Left ventricle myocardium inferior (tissue), 1 donor: ENCODE measurements at places on chromosomes 11 and 22. TPM values are rescaled to one million over a fixed set of nuclear protein-coding genes. Genes with fewer than 3 reads are reported as not detected.

- DNase-seq: no peak
Observed at GRCh38 chr11:8224711-8225110, 39.0 kb downstream of the LMO1 start.

GRCh38 chr11:114148013-114148382 lies 88.5 kb downstream of the ZBTB16 start:
- no peak for DNase-seq

- no peak for DNase-seq
Observed at GRCh38 chr11:47106798-47107411, 69.8 kb downstream of the ARFGAP2 start.

- no peak for DNase-seq
Observed at GRCh38 chr11:130762638-130763037, 153.6 kb downstream of the SNX19 start.

- no peak for DNase-seq
Observed at GRCh38 chr11:88402192-88402715, 64.7 kb upstream of the CTSC start.

DNA sequence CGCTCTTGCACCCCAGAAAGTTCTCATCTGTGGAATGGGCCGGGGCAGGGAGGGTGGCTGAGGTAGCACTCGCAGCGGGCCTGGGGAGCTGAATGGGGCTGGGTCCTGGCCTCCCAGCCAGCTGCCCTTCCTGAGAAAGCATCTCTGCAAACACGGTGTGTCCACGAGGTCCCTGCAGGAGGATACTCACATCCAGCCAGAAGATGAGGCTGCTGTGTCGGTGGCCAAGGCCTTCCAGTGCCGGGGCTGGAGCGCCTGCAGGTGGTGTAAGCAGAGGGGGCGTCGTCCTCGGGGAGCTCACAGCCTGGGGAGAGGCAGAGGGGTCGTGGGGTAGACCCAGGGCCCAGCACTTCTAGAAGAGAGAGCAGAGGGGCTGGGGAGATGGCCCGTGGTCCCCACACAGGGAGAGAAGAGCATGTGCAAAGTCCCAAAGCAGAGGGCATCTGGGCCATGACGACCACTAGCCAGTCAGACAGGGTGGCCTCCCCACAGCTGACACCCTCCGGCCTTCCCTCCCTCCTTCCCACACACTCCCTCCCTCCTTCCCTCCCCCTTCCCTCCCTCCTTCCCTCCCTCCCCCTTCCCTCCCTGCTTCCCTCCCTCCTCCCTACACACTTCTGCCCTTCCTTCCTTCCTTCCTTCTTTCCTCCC lies 97.9 kb downstream of the WNT7B start:
- no peak for DNase-seq

GRCh38 chr11:43222215-43222614 lies 89.6 kb upstream of the API5 start:
- DNase-seq: no peak

GRCh38 chr11:123233975-123234334 lies 38.9 kb upstream of the CLMP start:
- no peak for DNase-seq

DNA sequence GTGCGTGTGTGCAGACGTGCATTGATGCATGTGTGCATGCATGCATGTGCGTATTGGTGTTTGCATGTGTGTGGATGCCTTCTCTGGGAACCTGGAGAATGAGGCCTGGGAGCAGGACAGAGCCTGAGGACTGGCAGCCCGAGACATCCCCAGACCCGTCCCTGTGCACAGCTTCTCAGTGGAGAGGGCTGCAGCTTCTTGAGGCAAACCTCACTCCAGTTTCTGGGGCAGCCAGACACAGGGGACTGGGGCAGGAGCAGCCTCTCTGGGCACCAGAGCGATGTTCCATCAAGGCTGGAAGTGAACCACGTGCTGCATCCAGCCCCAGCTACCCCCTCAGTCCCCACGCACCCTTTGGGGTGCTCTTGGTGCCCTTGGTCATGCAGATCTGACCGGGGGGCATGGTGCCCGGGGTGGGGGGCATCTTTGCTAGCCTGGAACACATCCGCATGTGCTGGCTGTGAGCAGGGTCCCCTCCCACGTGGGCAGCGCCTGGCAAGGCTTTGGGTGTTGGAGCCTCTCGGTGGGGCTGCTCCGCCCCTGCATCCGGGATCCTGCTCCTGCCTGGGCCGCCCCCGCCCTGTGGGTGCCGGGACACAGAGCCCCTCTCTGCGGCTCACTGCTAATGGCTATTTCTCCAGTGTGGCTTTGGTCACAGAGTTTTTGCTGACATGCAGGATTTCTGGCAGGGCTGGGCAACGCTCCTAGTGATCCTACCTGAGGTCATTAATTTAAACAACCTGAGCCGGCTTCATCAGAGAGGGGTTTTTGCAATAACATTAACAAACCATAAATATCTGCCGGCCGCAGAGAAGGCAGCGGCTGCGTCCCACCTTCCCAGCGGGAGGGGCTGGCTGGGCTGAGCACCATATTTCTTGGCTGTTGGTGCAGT lies 434.7 kb downstream of the TBC1D22A start:
- DNase-seq: no peak

DNA sequence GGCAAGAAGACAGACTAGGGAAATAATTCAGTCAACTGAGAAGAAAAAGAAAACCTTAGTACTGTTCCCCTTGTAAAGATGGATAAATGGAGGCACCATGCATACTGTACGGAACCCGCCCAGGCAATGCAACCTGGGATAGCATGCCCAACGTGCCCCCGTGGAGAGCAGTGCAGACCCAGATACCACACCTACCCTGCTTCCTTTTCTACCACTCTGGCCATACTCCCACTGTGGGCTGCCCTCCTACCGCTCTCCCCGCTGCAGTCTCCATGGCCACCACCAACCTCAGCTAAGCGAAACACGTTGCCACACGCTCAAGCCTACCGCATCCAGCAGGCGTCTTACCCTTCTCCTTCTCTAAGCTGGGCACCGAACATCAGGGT lies 117.4 kb upstream of the SERPIND1 start:
- no peak for DNase-seq

DNA sequence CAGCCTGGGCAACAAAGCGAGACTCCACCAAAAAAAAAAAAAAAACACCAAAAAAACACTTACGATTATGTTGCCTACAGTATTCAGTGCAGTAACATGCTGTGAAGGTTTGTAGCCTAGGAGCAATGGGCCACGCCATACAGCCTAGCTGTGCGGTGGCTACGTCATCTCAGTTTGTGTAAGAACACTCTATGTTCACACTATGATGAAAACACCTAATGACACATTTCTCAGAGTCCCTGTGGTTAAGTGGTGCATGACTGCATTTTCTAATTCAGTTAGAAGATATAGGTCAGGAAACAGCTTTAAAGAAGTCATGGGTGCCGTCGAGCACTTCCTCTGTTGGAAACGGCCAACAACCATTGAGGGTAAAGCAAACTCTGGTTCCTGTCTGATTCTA lies 75.7 kb upstream of the ANO1 start:
- no peak for DNase-seq

- DNase-seq: no peak
Observed at GRCh38 chr22:38350444-38351359, 33.5 kb upstream of the CSNK1E start.

GRCh38 chr11:64796757-64797541 lies 6.1 kb downstream of the MAP4K2 start:
- DNase-seq: no peak

DNA sequence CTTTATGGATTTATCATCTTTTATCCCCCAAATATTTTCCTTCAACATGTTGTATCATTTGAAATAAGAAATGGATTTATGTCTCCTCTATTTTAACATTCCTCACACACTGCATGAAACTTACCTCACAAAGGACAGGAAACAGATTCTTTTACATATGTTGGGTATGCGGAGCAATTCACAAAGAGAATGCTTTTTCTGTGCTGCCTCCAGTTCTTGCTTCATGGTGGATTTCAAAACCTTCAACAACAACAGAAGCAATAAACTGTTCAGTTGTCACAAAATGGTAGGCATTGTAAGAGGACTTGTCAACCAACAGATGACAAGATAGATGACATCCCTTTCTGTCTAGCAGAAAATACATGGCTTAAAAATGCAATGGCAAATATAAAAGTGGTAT lies 36.5 kb upstream of the SLC22A24 start:
- no peak for DNase-seq

- no peak for DNase-seq
Observed at GRCh38 chr11:110373051-110373702, 56.6 kb upstream of the FDX1 start.

DNA sequence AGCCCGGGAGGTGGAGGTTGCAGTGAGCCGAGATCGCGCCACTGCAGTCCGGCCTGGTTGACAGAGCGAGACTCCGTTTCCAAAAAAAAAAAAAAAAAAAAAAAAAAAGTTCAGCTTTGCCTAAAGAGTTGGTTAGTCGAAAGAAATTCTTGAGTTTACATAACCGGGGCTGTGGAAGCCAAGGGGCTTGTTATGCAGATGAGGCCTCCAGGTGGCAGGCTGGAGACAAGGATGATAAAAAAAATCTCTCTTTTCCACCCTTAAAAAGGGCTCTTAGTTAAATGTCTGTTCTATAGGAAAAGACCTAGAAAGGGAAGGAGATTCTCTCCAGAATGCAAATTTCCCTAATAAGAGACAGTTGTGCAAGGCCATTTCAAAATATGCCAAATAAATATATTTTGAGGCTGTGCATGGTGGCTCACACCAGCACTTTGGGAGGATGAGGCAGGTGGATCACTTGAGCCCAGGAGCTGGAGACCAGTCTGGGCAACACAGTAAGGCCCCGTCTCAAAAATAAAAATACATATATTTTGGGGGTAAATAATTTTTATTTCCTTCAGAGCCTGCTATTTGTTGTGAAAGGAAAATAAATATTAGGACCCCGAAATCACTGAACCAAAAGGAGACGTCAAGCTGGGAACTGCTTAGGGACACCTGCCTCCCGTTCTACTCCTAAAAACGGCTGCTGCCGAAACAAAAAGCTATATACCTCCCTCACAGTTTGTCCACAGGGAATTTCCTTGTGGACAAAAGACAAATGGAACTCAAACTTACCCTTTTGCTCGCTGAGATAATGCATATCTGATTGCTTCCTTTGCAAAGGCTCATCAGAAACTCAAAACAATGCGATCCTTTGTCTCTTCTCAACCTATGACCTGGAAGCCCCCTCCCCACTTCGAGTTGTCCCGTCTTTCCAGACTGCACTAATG lies 2.4 kb upstream of the IFITM2 start:
- DNase-seq: peak; percentile 68

GRCh38 chr11:76889411-76889975 lies 28.8 kb downstream of the ACER3 start:
- DNase-seq: no peak

DNA sequence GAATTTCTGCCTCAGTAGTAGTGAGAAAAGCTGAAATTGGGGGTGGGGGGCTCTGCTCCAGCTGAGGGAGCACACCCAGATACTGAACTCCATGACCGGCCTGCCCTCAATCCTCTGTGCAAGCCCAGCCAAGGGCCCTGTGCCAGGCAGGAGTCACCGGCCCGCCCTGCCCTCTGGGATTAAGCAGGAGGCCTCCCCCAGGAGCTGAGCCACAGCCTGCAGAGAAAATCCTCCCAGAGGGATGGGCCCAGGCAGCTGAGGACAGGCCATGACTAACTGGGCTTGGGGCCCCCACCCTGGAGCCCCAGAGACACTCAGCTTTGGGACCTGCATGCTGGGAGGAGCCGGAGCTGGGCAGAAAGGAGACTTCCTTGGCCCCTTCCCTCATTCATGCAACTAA lies 48.8 kb downstream of the MN1 start:
- DNase-seq: peak; percentile 77

GRCh38 chr11:112608509-112608908 lies 347.8 kb upstream of the PLET1 start:
- no peak for DNase-seq

DNA sequence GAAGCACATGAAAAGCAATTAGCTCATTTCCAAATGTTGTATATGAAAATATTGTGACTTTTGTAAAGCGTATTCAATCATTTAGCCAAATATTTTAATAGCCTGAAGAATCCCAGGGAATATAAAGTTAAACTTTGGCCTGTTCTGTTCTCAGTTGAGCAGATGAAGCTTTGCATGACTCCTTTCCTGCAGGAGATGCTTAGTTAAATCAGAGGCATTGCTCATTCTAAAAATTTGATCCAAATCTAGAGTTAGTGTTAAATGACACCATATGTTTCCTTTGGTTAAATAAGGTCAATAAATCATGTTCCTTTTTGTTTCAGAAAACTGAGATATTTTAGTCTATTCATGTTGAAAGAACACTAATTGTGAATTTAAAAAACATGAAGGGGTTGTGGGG lies 51.2 kb upstream of the BIRC3 start:
- DNase-seq: no peak

DNA sequence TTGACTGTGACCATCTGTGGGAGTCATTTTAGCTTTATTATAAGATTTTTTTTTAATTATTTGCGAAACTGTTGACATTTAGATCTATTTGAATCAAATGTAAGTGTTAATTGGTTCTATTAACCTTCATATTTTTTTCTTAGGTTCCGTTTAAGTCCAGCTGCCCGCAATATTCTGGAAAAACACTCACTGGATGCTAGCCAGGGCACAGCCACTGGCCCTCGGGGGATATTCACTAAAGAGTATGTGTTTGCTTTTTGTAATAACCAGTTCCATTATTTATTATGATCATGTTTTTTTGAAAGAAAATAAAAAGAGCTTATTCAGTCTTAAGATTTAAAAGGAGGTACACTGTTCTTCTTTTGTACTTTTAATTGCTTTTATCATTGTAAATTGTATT lies 43.9 kb downstream of the PDHX start:
- DNase-seq: peak; percentile 26

- no peak for DNase-seq
Observed at GRCh38 chr11:67034350-67034749, 11.4 kb downstream of the SYT12 start.

GRCh38 chr22:39686776-39687525 lies 116.4 kb downstream of the CACNA1I start:
- DNase-seq: no peak

- DNase-seq: no peak
Observed at GRCh38 chr22:20319041-20319744, 667 bp downstream of the DGCR6L start.

- no peak for DNase-seq
Observed at GRCh38 chr11:126352934-126353801, 2.3 kb upstream of the ST3GAL4 start.

DNA sequence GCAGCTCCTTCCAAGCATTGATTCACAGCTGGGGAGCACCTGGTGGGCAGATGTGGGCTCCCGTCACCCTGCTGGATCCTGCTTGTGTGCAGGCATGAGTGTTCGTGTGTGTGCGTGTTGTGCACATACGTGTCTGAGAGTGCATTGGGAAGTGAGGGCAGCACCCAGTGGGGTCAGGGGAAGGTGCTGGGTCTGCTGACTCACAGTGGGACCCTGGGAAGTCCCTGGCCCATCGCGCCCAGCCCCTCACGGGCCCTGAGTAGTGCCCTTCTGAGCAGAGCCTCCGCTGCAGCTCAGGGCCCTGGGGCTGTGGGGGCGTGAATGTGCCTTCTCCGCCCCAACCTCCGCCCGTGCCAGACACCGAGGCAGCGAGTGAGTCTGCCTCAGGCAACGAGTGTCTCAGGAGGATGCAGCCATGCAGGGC lies 36.8 kb downstream of the WNT11 start:
- no peak for DNase-seq

The CDPF1 gene
- 6.4 TPM for total RNA-seq

The FGF19 gene
- total RNA-seq: not detected

The GPR152 gene
- not detected for total RNA-seq

The EMID1 gene
- total RNA-seq: 0.74 TPM

The DEUP1 gene
- total RNA-seq: not detected

The NPAS4 gene
- not detected for total RNA-seq

The SEPTIN3 gene
- not detected for total RNA-seq

The ADM gene
- 14.2 TPM for total RNA-seq

The FGF4 gene
- total RNA-seq: not detected

The CARNS1 gene
- 14.5 TPM for total RNA-seq

The CHST1 gene
- total RNA-seq: 2.9 TPM

The ISX gene
- not detected for total RNA-seq

The RFPL3 gene
- not detected for total RNA-seq

The TIMM10B gene
- 17.9 TPM for total RNA-seq

The ABCG4 gene
- 1.8 TPM for total RNA-seq

The ASCL3 gene
- total RNA-seq: not detected
